ENCODE measurements at places on chromosomes 4 and X. TPM values are rescaled to one million over a fixed set of nuclear protein-coding genes. Genes with fewer than 3 reads are reported as not detected.

DMRTC1 gene
- total RNA-seq, result not detected

ZIC3 gene
- total RNA-seq, result not detected

FAM47E gene
- total RNA-seq, result not detected

NSG1 gene
- total RNA-seq, result 3.8 TPM

UBE2K gene
- total RNA-seq, result 102 TPM

GRCh38 chr4:177251237-177251636 lies 58.4 kb upstream of the NEIL3 start:
- peak; percentile 8 for DNase-seq

DNA sequence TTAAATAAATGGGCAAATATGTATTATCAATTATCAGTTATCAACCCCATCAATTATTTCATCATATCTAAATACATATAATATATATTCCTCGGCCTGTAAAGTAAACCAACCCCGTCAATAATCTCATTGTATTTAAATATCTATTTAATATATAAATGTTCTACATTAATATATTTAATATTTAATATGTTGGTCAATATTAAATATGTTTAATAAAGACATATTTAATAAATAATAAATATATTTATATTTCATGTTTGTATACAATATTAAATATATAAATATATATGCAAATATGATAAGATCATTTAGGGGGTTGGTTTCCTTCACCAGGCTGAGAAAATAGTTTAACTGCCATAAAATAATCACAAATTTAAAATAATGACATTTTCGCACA lies 6.4 kb upstream of the TMEM144 start:
- no peak for DNase-seq

- DNase-seq, result no peak
These were observed 129.0 kb downstream of the PPP3CA start for GRCh38 chr4:101218346-101218745.

GRCh38 chrX:153608376-153608775 lies 9.4 kb upstream of the CCNQ start:
- no peak for DNase-seq

Measured in activated naive CD8-positive, alpha-beta T cell treated with anti-CD3 and anti-CD28 coated beads for 36 hours (primary cell).